ENCODE measurements at places on chromosomes 12 and 14.

DNA sequence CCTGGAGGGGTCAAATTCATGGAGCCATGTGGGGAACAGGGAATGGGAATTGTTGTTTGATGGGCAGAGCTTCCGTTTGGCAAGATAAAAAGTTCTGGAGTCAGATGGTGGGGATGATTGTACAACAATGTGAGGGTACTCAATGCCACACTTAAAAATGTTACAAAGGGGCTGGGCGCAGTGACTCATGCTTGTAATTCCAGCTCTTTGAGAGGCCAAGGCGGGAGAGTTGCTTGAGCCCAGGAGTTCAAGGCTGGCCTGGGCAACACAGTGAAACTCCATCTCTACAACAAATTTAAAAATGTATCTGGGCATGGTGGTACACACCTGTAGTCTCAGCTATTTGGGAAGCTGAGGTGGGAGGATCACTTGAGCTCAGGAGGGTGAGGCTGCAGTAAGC, 66.0 kb upstream of the DIO3 start:
- DNase-seq = no peak

DNA sequence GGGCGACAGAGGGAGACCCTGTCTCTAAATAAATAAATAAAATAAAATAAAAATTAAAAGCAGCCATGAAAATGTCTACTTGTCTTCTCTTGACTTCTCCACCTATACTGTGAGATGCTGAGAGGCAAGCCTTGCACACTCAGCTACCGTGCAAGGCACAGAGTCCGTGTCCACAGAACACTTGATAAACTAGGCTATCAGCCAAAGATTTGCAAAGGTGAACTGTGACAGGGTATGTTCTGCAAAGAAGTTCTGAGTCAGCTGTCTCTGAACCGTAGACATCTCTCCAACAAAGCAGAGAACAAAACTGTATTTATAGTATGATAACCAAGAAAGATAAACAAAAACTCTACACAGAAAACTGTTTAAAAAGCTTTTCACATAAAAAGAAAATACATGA, 35.5 kb downstream of the STXBP6 start:
- no peak for DNase-seq

- DNase-seq = no peak
Measured at GRCh38 chr12:122421821-122422729, at the start of gene CLIP1. Gene CLIP1 (minus strand): TSS chr12:122422669. CDS start chr12:122380452, 42,217 bp downstream.

GRCh38 chr12:111444925-111445725, 39.4 kb downstream of the SH2B3 start:
- DNase-seq = peak; percentile 59

DNA sequence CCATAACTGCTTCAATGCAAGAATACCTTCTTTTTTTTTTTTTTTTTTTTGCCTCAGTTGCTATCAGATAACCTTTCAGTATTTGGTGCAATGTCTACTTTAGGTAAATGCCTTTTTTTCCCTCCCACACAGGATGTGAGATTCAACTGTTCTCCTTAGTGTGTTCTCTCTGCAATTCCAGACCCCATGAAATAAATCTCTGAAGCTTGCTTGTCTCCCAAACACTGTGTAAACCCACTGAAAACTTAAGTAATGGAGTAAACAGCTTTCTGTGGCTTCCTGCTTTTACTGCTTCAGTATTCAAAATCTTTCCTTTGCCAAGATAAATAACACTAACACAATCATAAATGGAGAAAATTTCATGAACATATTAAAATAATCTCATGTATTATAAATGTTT, 55.8 kb upstream of the CLEC14A start:
- DNase-seq = no peak

DNA sequence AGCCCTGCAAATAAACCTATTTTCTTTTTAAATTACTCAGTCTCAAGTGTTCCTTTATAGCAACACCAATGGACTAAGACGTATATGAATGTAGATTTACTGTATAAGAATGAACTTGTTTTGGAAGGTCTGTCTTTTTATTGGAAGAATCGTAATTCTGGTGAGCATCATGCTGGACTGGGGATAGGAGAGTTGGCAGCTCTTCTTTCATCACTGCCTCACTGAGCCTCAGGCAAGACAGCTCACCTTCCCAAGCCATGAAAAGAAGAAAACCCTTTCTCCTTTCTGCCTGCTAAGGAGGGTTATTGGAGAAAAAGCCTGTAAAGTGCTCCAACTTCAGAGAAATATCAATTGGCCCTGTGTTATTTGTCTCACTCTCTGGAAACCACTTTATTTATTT, 9.1 kb upstream of the RNF34 start:
- no peak for DNase-seq

DNA sequence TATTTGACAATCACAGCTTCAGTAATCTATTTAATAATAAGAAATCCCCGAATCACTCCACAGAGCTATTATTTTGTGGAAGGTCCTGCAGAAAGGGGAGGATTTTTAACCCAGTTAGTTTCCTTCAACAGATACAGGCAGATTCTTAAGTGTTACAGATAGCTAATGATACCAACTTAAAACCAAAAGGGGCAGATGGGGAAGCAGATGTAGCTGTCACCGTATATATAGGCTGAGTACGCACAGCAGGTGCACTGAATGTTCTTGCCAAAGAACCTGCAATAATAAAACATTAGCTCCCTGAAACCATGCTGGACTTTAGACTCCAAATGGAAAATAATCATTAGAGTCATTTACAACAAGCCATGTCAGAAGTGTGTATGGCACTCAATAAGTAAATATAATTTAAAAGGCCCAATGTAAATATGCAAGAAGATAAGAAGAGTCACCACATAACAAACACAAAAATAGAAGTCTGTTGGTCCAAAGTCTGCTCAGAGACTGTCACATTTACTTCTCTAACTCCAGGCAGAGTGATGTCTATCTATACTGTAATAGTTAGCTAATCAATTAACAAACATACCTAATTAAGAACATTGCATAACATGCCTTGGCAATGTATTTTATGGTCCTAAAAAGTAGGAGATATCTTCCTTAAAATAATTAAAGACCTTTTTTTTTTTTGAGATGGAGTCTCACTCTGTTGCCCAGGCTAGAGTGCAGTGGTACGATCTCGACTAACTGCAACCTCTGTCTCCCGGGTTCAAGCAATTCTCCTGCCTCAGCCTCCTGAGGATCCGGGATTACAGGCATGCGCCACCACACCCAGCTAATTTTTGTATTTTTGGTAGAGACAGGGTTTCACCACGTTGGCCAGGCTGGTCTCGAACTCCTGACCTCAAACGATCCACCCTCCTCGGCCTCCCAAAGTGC, 78.8 kb downstream of the SEC23A start:
- DNase-seq = no peak

GRCh38 chr14:29710015-29710414, 217.6 kb downstream of the PRKD1 start:
- DNase-seq = no peak

DNA sequence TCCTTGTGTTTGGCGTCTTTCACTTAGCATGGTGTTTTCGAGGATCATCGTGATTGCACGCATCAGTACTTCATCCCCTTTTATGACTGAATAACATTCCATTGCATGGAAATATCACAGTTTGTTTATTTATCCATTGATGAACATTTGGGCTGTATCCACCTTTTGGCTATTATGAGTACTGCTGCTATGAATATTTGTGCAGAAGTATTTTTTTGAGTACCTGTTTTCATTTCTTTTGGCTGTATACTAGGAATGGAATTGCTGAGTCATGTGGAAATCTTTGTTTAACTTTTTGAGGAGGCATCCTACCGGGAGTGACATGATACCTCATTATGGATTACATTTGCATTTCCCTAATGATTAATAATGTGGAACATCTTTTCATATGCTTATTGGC, 66.4 kb downstream of the WNK1 start:
- DNase-seq = no peak

GRCh38 chr12:92030618-92031017, 115.0 kb downstream of the BTG1 start:
- DNase-seq = no peak
